ENCODE measurements at places on chromosomes 5 and 9.

DNA sequence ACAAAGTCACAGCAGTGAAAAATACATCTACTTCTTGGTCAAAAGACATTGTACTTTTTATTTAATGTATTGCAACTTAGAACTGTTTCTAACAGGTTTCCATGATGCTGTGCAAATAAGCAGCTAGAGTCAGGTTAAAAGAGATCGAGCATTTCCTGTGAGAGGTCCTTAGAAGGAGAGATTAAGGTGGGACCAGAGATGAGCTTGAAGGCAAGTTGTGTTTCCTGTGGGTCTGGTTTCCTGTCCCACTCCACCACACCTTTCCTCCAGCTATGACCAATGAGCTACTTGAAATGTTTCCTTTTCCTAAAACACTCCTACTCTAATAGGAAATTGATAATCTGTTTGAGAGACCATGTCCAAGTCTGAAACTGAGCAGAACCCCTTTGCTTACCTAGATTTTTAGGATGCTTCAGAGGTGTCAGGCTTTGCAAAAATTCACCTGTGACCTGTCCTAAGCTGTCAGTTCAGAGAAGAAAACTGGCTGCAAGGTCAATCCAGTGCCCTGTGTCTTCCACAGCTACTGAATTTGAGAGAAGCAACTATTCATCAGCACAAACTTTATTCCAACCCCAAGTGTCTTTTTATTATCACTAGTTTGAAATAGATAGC lies 13.1 kb upstream of the RLN1 start:
- DNase-seq: no peak

DNA sequence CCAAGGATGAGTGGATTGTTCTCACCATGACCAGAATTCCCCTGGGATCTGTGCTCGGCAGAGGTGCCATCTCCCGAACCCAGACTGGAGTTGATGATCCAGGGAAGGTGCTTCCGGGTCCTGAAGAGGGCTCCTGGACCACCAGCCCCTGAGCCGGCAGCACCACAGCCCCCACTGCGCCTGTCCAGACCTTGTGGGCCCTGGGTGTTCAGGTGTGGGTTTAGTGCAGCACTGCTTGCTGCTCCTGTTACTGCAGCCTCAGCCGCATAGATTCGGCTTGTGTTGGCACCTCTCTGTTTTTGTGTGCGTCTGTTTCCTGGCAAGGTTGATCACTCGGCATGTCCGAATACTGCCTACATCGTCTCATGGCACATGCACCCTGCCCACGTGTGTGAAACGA lies 16.3 kb upstream of the NPM1 start:
- no peak for DNase-seq

DNA sequence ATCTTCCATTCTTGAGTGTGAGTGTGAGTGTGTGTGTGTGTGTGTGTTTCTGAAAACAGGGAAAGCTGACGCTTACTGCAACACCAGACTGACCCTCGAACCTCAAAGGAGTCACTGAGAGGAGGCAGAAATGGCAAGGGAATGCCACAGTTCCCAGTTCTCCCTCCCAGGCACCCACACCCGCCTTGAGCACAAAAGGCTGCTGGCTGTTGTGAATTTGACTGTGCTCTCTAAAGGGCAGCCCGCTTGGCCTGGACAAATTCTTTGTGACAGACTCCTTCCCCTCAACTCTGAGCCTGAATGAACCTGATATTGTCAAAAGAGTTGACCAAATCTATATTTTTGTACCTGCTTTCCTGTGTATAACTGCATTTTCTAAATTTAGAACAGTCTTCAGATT lies 245.7 kb upstream of the IRX2 start:
- DNase-seq: no peak

GRCh38 chr5:154701181-154701580 lies 54.0 kb upstream of the LARP1 start:
- DNase-seq: no peak

DNA sequence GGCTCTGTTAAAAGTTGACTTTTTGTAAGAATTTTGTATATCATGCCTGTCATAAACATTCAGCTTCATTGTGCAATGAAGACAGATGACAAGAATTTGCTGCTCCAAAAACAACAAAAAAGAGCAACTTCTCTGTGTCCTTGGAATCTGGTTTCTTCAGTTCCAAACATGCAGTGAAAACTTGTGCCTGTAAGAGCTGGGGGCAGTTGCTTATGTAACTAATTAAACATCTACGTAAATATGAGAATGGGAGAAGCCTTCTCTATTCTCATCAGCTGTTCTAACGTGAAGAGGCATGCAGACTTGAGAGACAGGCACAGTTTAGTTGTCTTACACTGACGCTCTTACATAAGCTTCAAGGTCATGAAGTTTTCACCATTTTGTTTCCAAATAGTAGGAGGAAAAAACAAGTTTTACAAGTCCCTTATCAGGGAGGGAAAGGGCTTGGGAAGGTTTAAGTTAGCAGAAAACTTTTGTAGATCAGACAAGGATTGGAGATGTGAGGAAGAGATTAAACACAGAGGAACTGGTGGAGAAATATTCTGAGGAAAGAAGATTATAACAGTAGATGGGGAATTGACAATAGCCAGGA lies 170.4 kb downstream of the RFK start:
- DNase-seq: no peak

- DNase-seq: no peak
These were observed 6.7 kb downstream of the ADRB2 start for GRCh38 chr5:148833122-148833521.

DNA sequence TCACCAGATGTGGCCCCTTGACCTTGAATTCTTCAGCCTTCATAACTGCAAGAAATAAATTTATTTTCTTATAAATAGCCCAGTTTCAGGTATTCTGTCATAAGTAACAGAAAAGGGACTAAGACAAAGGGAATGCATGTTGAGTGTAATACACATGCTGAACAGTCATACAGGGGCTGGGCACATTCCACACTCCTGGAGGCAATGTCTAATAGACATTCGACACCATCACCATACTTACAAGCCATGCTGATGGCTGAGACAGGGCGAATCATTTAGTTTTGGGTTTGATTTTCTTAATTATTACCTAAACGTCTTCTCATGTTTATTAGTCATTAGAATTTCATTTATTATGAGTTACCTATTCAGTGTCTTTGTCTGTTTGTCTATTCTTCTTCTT lies 68.5 kb downstream of the TENT4A start:
- DNase-seq: no peak

DNA sequence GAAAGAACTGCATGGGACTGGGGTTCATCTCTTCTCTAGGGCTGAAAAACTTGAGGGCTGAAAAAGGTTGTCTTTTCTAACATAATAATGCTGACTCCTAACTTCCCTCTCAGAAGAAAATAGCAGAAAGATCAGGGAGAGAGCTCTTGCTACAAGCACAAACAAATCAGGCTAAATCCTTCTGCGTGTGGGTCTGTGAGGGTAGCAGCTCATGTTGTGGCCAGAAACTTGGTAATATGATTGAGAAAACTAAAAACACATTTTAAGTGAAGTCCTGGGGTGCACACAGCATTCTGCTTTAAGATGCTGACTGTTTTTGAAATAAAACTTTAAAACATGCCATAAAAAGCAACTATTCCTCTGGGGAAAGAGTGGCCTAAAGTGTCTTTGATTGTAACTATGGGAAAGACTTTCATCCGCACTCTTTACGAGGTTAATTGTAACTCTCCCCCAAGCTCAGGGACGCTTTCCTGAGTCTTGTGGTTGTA lies 56.7 kb downstream of the SAXO1 start:
- no peak for DNase-seq

GRCh38 chr5:157459715-157460599 lies at the start of gene NIPAL4:
Gene NIPAL4, plus strand, starts transcription at chr5:157460213. Its CDS starts 108 bp downstream, at chr5:157460321.
- DNase-seq: no peak

- DNase-seq: no peak
These were observed 294.4 kb downstream of the MARCHF11 start for GRCh38 chr5:15885156-15885555.

DNA sequence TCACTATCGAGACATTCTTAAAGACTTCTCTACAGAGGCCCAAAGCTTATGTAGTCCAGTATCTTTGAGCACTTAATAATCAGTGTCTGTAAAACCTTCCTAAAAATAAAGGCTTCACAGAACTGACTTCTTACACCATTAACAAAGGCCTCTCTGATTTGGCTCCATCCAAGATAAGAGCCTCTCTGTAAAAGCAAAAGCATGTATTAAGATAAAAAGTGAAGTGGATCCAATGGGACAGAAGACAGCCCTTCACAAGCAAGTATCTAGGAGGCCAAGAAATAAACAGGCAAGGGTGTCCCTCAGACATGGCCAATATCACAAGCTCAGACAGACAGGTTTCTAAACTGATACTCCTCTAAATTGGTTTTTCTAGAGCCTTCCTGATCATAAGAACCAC lies 11.9 kb downstream of the LHFPL2 start:
- no peak for DNase-seq

DNA sequence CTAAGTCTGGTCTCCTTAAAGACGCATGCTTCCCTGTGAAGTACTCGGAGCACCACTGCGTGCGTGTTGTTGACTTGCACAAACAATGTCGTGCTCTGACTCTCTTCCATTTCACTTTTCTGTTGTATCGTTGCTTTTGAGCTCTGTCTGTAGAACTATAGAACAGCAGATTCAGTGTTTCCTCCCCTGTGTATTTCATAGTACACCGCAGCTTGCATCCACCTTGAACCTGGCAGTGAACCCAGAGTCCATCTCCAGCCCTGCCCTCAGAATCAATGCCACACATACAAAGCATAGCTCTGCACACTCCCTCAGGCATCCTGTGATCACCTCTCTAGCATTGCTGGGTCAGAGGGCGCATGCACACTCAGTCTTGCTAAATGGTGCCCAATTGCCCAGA lies 37.2 kb upstream of the ADAMTS2 start:
- DNase-seq: no peak

DNA sequence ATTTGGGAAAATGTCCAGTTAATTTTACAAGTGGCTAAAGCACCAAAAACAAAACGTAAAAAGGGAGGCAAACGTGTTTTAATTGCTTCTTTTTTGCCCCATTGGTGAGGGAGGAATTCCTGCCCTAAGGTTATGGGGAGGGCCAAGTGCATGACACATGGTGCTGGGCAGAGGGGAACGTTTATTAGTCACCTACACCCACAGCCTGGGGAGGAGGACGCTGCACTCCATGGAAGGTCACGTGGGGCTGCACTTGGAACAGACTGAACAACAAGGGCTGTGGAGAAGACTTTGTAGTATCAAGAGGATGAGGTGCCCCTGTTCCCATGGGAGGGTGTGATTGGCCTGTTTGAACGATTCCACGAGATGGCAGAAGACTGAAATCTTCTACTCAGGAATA lies 13.7 kb upstream of the ADAMTS16 start:
- no peak for DNase-seq

DNA sequence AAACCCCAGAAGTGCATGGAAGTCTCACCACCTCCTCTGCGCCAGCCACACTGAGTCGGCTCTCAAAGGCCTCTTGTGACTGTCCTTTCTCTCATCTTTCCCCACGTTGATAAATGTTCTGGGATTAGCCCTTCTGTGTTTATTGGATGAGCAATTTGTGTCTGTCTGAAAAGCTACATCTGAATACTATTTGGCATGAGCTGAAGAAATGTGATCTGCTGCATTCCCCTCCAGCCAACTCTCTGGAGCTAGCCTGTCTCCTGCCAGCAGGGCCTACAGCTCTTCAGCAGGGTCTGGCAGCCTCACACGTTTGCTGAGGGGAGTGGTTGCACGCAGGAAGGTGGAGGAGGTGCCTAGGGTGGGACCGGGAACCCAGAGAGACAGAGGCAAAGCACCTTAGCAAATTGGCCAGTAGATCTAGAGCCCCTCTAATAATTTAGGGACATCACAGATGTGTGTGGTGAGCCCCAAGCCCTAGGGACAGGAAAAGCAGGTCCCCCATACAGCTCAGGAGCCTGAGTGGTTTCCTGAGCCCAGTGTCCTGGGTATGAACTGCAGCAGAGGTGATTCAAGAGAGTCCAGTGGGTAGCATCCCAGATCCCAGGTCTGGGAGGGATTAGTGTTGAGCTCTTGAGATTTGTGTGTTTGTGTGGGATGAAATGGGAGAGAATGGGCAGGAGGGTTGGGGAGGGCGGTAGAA lies 20.5 kb upstream of the B4GALT1 start:
- no peak for DNase-seq

GRCh38 chr5:59449905-59450644 lies 443.5 kb downstream of the PDE4D start:
- DNase-seq: no peak

GRCh38 chr5:14039063-14039462 lies 94.6 kb upstream of the DNAH5 start:
- no peak for DNase-seq

DNA sequence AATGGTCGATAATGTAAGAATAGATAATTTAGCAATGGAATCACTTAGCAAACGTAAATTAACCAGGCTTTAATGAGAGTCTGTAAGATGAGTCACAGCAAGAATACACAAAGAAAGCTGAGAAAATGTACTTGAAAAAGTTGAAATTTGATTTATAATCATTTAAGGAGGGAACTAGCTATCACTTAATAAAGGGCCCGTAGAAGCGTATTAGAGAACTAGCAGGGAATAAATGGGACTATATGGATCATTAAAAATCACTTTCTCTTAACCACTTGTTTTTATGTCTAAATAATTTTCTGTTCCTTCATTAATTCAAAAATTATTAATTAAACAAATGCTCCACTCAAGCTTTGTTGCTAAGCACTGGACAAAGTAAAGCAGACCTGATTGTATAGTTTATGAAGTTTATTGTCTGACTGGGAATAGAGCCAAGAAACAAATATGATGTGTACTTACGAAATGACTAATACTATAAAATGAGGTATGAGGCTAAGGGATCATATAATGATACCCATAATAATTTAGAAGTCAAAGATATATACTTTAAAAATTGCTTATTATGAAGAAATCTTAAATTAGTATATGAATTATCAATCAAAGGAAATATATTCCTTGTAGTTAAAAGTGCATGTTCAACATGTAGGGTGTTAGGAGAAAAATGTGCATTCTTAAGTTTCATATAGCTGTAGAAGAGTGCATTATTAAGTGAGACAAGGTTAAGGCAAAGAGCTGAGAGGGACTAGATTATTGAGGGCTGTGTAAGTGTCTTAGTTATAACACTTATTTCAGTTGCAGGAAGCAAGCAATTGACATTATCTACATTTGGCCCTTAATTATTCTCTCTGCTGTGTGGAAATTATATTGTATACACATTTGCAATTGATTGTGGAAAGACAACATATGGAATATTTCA lies 196.8 kb downstream of the PRDM9 start:
- DNase-seq: peak; percentile 77

- no peak for DNase-seq
These were observed 54.1 kb upstream of the ABL1 start for GRCh38 chr9:130780865-130781504.

DNA sequence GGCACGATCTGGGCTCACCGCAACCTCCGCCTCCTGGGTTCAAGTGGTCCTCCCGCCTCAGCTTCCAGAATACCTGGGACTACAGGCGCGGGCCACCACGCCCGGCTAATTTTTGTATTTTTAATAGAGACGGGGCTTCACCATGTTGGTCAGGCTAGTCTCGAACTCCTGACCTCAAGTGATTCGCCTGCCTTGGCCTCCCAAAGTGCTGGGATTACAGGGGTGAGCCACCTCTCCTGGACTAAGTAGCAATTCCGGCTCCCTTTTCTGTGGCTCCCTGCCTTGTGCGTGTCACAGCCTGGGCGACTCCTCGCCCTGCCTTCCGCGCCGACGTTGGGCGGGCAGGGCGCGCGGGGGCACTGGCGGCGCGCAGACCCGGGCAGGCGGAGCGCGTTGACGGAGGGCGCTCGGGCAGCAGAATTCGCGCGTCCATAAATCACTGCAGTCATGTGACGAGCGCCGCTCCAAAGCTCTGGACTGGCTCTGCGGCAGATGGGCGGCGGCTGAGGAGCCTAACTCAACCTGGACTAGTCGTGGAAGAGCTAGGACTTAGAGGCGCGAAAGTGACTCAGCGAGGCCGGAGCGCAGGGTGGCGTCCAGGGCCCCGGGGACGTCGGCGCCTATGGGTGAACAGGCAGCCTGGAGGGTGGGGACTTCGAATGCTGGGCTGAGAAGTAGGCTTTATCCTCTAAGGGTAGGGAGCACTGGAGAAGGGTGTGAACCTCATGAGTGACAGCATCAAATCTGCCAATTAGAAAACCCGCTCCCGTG lies 1.4 kb upstream of the CIZ1 start:
- DNase-seq: no peak
